8988T (cell line): ENCODE measurements at places on chromosomes 12 and 14.

DNA sequence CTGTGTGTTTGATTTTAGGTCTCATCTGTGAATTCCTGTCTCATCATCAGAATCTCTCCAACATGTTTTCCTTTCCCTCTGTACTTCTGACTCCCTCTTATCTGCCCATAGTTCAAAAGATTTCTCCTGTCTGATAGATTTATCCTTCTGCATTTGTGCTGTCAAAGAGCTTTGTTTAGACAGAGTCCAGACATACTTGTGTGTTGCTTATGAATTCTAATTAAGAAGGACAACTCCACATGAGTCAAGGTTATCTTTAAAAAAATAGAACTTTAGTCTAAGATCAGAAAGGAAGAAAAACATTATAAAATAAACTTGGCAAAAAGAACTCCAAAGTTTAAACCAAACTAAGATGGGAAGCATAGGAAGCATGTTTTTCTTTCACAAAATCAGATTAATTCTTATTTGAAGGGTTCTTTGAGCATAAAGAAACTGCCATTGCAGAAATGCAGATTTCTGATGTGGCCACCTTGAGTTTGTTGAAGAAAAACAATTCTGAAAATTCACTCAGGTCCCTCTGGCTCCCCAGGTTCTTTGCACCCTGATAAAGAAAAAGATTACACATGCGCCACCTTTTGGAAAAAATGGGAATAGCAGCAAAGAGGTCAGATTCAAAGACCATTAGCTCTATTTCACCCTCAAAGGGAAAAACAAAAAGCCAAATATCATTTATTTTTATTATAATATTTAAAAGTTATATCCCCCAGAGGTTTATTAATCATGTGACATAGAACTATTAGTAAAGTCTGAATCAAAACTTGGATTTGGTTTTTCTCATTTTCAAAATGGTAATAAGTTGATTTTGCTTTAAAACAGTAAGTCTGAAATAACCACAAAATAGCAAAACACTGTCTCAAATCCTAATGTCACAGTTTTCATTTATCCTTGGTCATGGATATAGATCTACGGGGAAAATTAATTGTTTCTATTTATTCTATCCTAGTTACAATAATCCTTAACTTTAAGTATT, 143.7 kb upstream of the DCN start:
- no peak for DNase-seq

GRCh38 chr12:129540249-129540648, 363.6 kb downstream of the TMEM132D start:
- DNase-seq: no peak

DNA sequence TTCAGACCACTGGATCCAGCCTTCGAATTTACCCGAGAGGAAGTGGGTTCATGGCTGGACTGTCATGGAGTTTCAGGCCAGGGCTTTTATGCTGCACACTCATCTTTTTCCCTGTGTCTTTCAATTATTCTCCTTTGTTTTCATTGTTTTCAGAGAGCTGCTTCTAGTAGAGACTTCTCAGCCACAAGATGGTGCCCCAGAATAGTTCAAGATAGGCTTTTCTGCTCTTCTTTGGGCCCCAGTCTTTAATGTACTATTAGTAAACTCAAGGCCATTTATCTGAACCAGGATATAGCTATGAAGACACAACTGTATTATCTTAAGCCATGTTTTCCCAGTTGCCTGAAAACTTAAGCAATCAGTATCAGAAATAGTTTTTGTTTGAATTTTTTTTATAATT, 30.4 kb upstream of the PSMA6 start:
- DNase-seq: no peak

DNA sequence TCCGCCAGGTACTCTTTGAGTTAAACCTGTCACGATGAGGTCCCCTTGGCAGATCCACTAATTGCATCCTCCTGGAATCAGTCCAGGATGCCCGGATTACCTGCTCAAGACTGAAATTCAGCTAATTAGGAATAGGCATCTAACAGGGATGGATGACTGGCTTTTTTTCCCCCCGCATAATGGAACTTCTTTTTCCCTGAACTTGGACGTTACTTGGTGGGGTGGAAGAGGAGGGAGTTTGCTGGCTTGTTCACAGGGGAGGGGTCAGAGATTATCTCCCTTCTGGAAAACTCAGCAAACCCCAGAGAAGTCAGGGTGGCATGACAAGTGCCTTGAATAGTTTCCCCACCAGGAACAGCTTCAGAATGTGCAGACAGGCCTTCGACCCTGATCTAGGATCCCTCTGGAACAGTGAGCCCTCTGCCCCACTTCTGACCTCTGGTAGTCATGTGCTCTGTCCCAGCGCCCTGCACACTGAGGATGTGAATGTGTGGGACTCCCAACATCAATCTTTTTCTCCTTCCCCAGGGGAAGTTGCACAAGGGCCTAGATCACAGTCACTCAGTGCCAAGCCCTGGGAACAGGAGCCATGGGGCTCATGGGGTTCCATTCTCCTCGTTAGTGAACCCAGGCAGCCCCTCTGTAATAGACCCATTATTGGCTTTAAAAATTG, 142.5 kb downstream of the SMOC1 start:
- no peak for DNase-seq

- DNase-seq: no peak
Measured at GRCh38 chr14:24851837-24852236, 198.1 kb downstream of the STXBP6 start.
